ENCODE measurements at places on chromosomes 2 and 18. TPM values are rescaled to one million over a fixed set of nuclear protein-coding genes. Genes with fewer than 3 reads are reported as not detected.

The CDKL4 gene
- not detected for total RNA-seq

The OTOS gene
- not detected for total RNA-seq

The RIT2 gene
- not detected for total RNA-seq

The TFCP2L1 gene
- total RNA-seq = 0.19 TPM

The LRRC30 gene
- total RNA-seq = not detected

The INO80B gene
- total RNA-seq = 19.6 TPM

The SERPINB3 gene
- not detected for total RNA-seq
